Left renal cortex interstitium (tissue), 4 donors: ENCODE measurements at places on chromosomes 4 and X. TPM values are rescaled to one million over a fixed set of nuclear protein-coding genes. Genes with fewer than 3 reads are reported as not detected.

SHOX gene
- 0.04 TPM for polyA plus RNA-seq

SNCA gene
- polyA plus RNA-seq, result 49.6 TPM

CYLC1 gene
- not detected for polyA plus RNA-seq

PCDH18 gene
- polyA plus RNA-seq, result 239 TPM

MOB1B gene
- polyA plus RNA-seq, result 41.1 TPM

CFAP299 gene
- polyA plus RNA-seq, result 0.76 TPM

GC gene
- polyA plus RNA-seq, result 0.26 TPM

SH3D19 gene
- polyA plus RNA-seq, result 28.5 TPM

GAGE13 gene
- not detected for polyA plus RNA-seq
